Aorta (tissue), 5 donors: ENCODE measurements at places on chromosomes 5 and 9.

GRCh38 chr5:151151793-151152192 lies 5.8 kb downstream of the ANXA6 start:
- no peak overlapping the region for H3K4me3 ChIP-seq
- peaks cover 3% of the 10 kb centered on the region for H3K4me1 ChIP-seq
- peak overlapping the region; percentile 64 for H3K27ac ChIP-seq
- H3K27me3 ChIP-seq: no peaks in the 10 kb centered on the region
- H3K36me3 ChIP-seq: no peaks in the 10 kb centered on the region

- H3K4me1 ChIP-seq: no peaks in the 10 kb centered on the region
- H3K27me3 ChIP-seq: no peaks in the 10 kb centered on the region
- H3K36me3 ChIP-seq: no peaks in the 10 kb centered on the region
- no peak overlapping the region for H3K27ac ChIP-seq
- no peak overlapping the region for H3K4me3 ChIP-seq
Measured at GRCh38 chr5:60260658-60261057, 367.1 kb upstream of the PDE4D start.

- H3K4me1 ChIP-seq: no peaks in the 10 kb centered on the region
- no peak overlapping the region for H3K27ac ChIP-seq
- DNase-seq: no peak
- H3K4me3 ChIP-seq: no peak overlapping the region
- H3K27me3 ChIP-seq: no peaks in the 10 kb centered on the region
Measured at GRCh38 chr9:106059886-106060285, 365.5 kb downstream of the TMEM38B start.

GRCh38 chr5:39356263-39356662 lies 8.0 kb downstream of the C9 start:
- no peaks in the 10 kb centered on the region for H3K4me1 ChIP-seq
- no peak overlapping the region for H3K27ac ChIP-seq
- H3K4me3 ChIP-seq: no peak overlapping the region
- no peaks in the 10 kb centered on the region for H3K36me3 ChIP-seq

- no peak overlapping the region for H3K27ac ChIP-seq
- no peak for DNase-seq
- no peaks in the 10 kb centered on the region for H3K27me3 ChIP-seq
- H3K4me1 ChIP-seq: no peaks in the 10 kb centered on the region
Measured at GRCh38 chr5:148107608-148108007, 43.8 kb downstream of the SPINK5 start.

- DNase-seq: no peak
- H3K27ac ChIP-seq: no peak overlapping the region
- H3K4me1 ChIP-seq: no peaks in the 10 kb centered on the region
- no peaks in the 10 kb centered on the region for H3K36me3 ChIP-seq
Measured at GRCh38 chr5:135662683-135663082, 83.9 kb upstream of the CXCL14 start.

GRCh38 chr5:154858972-154859871 lies 795 bp downstream of the CNOT8 start:
- peak overlapping the region; percentile 80 for H3K4me3 ChIP-seq
- no peak for DNase-seq
- peak overlapping the region; percentile 90 for H3K27ac ChIP-seq

DNA sequence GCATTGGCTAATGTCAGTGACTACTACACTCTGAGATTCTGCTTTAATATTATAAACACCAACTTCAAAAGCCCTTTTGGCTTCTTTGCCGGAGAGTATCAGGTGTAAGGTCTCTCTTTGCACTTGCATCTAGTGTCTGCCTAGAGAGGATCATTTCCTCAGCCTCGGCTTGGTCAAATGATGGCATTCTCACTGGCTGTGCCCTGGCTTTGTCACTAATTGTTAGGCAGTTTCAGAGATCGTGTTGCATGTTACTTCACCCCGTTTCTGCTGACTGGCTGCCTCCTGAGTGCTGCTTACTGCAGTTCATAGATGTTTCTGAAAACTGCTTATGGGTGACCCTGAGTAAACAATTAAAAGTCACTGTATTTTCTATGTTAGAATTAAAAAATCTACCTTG lies 48.8 kb downstream of the SLC1A3 start:
- H3K4me3 ChIP-seq: no peak overlapping the region
- no peaks in the 10 kb centered on the region for H3K27me3 ChIP-seq
- DNase-seq: no peak
- peaks cover 4% of the 10 kb centered on the region for H3K4me1 ChIP-seq
- H3K36me3 ChIP-seq: no peaks in the 10 kb centered on the region
- H3K27ac ChIP-seq: no peak overlapping the region

DNA sequence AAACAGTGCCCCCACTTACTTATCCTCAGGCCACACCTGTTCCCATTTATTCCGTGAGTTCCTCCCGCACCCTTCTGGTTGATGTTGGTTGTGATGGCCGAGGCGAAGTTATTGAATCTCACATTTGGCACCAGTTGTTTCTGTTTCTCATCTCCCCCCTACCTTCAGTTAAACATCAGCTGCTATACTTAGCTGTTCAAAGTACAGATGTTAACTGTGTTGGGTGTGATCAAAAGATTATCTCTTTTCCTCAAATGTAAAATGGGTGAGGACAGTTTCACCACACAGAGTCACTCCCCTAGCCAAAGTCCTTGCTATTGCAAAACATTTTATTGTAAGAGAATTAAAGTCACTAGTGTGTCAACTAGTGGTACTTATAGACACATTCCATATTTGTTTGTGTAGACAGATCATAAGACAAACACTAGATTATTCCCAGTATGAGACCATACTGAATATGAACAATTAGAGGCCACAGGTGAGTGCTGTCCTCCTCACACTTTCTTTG lies 43.2 kb upstream of the PRSS3 start:
- no peaks in the 10 kb centered on the region for H3K36me3 ChIP-seq
- H3K4me1 ChIP-seq: no peaks in the 10 kb centered on the region
- no peak for DNase-seq
- H3K27me3 ChIP-seq: peaks cover 2% of the 10 kb centered on the region
- no peak overlapping the region for H3K27ac ChIP-seq

- no peak for DNase-seq
- H3K4me3 ChIP-seq: no peak overlapping the region
- H3K4me1 ChIP-seq: peaks cover 4% of the 10 kb centered on the region
Measured at GRCh38 chr9:131645078-131645776, 94.6 kb downstream of the RAPGEF1 start.

- H3K27ac ChIP-seq: no peak overlapping the region
- no peaks in the 10 kb centered on the region for H3K27me3 ChIP-seq
- no peaks in the 10 kb centered on the region for H3K4me1 ChIP-seq
- no peak overlapping the region for H3K4me3 ChIP-seq
- H3K36me3 ChIP-seq: no peaks in the 10 kb centered on the region
- no peak for DNase-seq
Measured at GRCh38 chr5:18601185-18601584, 966.9 kb downstream of the TAF11L14 start.

- no peak overlapping the region for H3K27ac ChIP-seq
- peaks cover 27% of the 10 kb centered on the region for H3K36me3 ChIP-seq
- DNase-seq: no peak
- H3K4me3 ChIP-seq: no peak overlapping the region
Measured at GRCh38 chr9:109385499-109385898, 64.6 kb upstream of the EPB41L4B start.

- H3K27me3 ChIP-seq: no peaks in the 10 kb centered on the region
- H3K4me3 ChIP-seq: no peak overlapping the region
- peaks cover 7% of the 10 kb centered on the region for H3K4me1 ChIP-seq
- H3K27ac ChIP-seq: peak overlapping the region; percentile 85
Measured at GRCh38 chr9:95009459-95009858, 283.0 kb downstream of the AOPEP start.

DNA sequence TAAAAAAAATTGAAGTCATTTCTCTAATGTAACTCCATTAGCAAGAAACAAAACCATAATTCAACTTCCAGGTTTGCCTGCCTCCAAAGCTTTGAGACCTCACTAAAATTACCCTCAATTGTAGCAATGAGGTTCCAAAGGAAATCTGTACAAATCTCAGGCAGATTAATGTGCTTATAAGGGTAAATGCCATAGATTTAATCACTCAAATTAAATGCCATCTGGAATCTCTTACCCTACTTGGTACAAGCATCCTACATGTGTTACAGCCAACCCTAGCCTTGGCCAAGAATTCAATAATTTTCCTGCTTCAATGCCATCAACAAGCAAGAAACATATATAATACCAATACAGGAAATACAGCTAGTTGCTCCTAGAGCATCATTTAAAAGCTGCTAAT lies 452.8 kb downstream of the RAB3C start:
- H3K27ac ChIP-seq: no peak overlapping the region
- no peaks in the 10 kb centered on the region for H3K4me1 ChIP-seq
- H3K27me3 ChIP-seq: no peaks in the 10 kb centered on the region
- H3K4me3 ChIP-seq: no peak overlapping the region
- DNase-seq: no peak

GRCh38 chr5:175696855-175697198 lies 39.0 kb downstream of the HRH2 start:
- H3K4me3 ChIP-seq: no peak overlapping the region
- no peak for DNase-seq
- no peaks in the 10 kb centered on the region for H3K27me3 ChIP-seq
- H3K27ac ChIP-seq: no peak overlapping the region

GRCh38 chr9:99105152-99106043 lies 485 bp downstream of the TGFBR1 start:
- no peaks in the 10 kb centered on the region for H3K36me3 ChIP-seq
- no peaks in the 10 kb centered on the region for H3K4me1 ChIP-seq
- peak; percentile 91 for DNase-seq

DNA sequence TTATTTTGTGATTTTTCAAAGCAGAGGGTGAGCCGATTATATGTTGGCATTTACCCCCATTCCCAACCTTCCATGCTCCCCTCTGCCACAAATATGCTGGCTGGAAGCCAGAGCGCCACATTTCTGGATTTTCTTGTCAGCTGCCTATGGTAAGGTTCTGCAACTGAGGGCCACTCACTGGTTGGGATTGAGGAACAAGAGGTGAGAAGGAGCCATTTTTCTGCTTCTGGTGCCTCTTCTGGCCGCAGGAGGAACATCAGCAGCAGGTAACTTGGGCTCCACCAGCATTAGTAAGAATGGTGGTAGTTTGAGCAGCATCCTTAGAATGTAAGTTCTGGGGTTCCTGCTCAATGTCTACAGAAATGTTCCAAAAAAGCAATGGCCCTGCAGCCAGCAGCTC lies 159.5 kb upstream of the MAST4 start:
- no peak for DNase-seq
- H3K4me1 ChIP-seq: no peaks in the 10 kb centered on the region
- H3K36me3 ChIP-seq: no peaks in the 10 kb centered on the region
- no peak overlapping the region for H3K4me3 ChIP-seq

- no peaks in the 10 kb centered on the region for H3K4me1 ChIP-seq
- no peak overlapping the region for H3K27ac ChIP-seq
- DNase-seq: peak; percentile 85
- H3K27me3 ChIP-seq: no peaks in the 10 kb centered on the region
- H3K36me3 ChIP-seq: no peaks in the 10 kb centered on the region
Measured at GRCh38 chr9:121744002-121744686, 92.7 kb downstream of the DAB2IP start.

DNA sequence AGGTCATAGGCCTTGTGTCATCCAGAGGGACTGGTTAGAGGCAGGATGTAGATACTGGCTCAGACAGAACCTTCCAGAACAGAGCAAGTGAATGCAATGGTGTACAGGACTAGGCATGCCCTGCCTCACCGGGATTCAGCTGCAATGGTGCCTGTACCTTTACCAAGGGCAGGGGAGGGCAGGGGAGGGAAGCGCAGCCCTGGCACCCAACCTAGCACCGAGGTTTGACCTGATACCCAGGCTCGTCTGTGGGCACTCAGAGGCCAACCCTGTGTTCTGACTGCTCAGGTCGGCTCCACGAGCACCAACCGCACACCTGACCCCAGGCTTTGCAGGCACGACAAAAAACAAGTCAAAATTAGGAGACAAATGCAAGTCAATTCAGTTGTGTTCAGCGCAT lies 47.3 kb upstream of the GFPT2 start:
- H3K4me3 ChIP-seq: no peak overlapping the region
- H3K36me3 ChIP-seq: no peaks in the 10 kb centered on the region
- peak; percentile 63 for DNase-seq
- H3K4me1 ChIP-seq: no peaks in the 10 kb centered on the region
- H3K27ac ChIP-seq: no peak overlapping the region

DNA sequence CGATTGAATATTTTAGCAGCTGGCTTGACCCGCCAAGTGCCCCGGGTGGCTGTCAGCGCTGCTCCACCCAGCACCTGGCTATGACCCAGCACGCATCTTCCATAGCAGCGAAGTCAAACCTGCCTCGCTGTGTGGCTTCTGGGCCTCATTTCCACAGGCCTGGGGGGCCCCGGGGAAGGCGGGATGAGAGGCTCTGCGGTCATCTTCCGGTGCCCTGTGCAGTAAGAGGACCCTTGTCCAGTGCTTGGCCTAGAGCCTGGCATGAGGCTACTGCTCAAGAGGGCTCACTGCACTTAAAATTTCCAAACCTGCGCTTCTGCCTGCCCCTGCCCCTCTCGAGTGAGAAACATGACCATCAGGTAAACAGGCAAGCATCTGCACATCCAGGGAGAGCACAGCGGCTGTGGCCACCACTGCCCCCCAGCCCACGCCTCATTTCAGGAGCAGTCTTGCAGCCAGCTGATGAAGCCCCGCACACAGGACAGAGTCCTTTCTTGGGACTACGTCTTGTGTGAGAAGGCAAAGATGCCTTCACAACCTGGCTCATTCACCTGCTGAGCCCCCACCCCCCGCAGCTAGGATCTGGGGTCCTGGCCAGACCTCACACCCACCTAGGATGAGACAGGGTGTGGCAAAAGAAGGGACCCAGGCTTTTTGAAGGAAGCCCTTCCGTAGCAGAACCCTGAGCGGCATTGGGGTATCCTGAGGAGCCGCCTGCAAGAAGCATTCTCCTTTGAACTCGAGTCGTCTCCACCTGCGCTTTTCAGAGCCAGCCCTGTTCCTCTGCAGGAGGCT lies 69.5 kb upstream of the UNC5A start:
- H3K4me3 ChIP-seq: no peak overlapping the region
- no peaks in the 10 kb centered on the region for H3K27me3 ChIP-seq
- H3K4me1 ChIP-seq: no peaks in the 10 kb centered on the region
- no peaks in the 10 kb centered on the region for H3K36me3 ChIP-seq
- no peak overlapping the region for H3K27ac ChIP-seq

DNA sequence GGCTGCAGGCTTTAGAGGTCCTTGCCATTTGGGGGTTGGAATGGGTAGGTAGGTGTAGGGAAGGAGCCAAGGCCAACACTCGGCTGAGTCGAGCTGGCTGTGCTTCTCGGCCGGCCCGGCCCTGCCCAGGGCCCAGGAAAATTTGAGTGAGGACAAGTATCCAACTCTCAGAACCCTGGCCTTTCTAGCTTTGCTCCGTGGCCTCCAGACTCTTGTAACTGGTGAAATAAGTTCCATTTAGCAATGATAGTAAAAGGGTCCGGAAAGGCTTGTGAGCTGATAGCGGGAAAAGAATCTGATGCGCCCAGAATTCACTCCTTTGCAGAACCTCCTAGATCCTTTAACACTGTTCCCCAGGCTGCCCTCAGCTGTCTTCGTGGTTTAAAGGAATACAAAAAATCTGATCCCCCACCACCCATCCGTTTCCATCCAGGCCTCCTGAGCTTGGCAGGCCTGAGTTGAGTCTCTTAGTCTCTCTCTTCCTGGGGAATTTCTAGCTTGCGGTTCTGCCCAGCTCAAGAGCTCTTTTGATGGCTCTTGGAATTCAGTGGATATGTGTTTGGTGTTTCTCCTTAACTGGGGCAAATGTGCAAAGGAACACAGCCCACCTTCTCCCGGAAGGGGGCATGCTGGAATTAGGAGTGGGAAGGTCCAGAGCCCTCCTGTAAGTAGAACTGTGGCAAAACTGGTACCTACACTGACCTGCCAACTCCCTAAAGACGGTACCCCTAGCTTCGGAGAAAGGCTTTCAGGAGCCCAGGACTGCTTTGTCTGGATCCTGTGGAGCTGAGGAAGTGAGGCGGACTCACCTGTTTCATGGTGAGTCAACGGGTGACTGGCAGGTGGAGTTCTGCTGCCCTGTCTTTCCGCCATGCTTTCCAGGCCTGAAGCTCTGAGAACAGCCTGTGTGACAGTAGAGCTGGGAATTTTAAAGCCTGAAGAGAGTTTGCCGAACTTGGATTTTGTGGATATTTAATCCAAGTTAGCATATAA lies 1.7 kb downstream of the DMRT3 start:
- H3K27me3 ChIP-seq: peaks cover 2% of the 10 kb centered on the region
- no peak for DNase-seq
- H3K27ac ChIP-seq: no peak overlapping the region
- H3K4me1 ChIP-seq: no peaks in the 10 kb centered on the region
